Hippocampal formation (tissue), 2 donors: ENCODE measurements at places on chromosomes 4 and X.
A peak's percentile ranks its signal among the peaks of the same experiment; 100 is the strongest.

DNA sequence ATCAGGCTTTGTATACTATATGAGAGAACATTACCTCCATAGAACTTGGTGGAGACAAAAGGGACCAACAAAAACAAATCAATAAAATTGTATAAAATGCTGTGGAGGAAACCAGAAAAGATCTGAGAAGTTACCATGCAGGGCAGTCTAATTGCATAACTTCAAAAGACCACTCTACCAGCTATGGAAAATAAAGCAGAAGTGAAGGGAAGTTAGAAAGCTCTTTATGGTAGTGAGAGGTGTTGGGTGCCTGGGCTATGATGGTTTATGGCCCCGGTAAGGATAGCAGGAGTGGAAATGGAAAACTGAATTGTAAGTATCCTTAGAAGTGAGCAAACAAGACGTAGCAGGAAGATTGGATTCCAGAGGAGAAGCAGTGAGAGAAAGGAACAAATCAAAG lies 3.1 kb downstream of the TMEM184C start:
- DNase-seq: no peak

DNA sequence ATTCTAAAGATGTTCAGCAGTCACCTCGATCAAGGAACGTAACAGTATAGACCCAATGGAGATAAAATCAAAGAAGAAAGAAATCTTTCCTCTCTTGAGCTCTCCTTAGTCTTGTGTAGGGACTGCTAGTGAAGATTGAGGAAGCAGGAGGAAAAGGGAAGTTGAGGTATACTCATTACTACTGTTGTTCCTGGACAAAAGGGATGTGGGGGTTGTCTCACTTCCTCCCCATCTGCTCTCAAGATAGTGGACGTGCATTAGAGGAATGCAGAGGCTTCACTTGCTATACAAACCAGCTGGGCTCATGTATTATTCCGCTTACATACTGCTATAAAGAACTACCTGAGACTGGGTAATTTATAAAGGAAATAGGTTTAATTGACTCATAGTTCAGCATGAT lies 208.9 kb upstream of the ARHGEF9 start:
- DNase-seq: peak; percentile 0

- no peak for DNase-seq
Measured at GRCh38 chrX:105703876-105704275, 118.5 kb upstream of the NRK start.

DNA sequence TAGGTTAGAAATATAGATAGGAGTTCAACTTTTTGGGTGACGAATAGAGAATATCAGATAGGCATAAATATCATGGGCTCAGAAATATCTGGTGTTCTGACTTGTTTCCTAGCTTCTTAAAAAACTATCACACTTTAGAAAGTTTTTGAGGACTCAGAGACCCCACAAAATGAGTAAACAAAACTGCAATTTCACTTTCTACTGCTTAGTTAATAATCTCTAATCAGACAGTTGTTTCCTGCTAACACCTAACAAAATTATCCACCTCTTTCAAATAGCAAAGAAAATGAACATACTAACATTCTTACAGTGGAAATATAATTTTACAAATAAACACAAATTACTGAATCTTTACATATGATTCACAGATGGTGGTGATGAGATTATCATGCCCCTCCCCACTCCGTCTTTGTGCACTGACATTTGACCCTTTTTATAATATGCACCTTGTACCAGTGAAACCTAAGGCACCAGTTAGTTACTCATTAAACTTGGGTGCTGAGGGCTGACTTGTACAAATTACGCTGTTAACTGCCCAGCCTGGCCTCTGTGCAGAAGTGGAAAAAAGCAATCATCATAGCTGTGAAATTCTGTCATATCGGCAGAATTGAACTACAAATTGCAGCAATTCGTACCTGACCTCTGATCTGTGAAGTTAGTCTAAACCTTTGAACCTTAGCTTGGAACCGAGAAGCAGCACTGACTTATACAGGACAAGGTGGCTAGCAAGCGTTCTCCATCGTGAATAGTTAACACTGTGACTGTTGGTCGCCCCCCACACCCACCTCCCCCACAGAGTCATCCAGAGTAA lies 138.7 kb downstream of the CHRNA9 start:
- no peak for DNase-seq

DNA sequence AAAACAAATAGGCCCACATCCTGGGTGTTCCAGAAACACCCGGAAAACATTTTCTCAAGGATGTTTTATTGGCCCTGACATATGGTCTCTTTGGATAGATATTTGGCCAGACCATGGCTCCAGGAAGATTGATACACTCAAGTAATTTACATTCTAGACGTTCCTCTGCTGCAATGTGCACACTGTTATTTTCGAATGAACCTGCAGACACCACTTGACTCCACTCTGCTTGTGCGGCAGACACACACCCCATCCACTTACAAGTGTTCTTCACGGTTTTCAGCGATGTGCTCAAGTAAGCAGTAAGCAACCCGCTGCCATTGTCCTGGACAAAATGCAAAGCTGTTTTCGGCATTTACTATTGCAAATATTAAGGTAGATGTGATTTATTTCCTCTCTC lies 12.0 kb upstream of the GPM6A start:
- DNase-seq: no peak

DNA sequence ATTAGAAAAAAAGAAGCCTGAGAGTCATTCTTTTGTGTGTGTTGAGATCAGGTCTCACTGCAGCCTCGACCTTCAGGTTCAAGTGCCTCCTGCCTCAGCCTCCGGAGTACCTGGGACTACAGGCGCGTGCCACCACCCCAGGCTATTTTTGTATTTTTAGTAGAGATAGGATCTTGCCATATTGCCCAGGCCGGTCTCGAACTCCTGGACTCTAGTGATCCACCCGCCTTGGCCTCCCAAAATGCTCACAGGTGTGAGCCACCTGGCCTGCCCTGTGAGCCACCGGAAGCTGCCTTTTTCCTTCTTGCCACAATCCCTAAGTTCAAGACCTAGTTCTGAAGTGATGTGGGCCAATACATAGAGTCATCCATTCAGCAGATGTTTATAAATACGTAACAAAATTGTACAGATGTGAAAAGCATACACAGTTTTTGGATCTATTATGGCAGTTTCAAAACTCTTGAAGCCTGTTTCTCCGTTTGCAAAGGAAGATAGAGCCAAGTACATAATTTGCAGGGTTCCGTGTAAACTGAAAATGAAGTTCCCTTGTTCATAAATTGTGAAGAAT lies 536 bp upstream of the CTSO start:
- DNase-seq: no peak
